ENCODE measurements at places on chromosomes 2 and 18. TPM values are rescaled to one million over a fixed set of nuclear protein-coding genes. Genes with fewer than 3 reads are reported as not detected.

CD8B2 gene
- 0.10 TPM for total RNA-seq

ME2 gene
- 137 TPM for total RNA-seq

MROH2A gene
- total RNA-seq = not detected

ECEL1 gene
- total RNA-seq = not detected

RALB gene
- 16.4 TPM for total RNA-seq

GALR1 gene
- not detected for total RNA-seq

EIF5B gene
- 71.1 TPM for total RNA-seq

SMYD5 gene
- 37.4 TPM for total RNA-seq

ALPI gene
- total RNA-seq = not detected

TOGARAM2 gene
- 1.2 TPM for total RNA-seq
